ENCODE measurements at places on chromosomes 6 and 20. TPM values are rescaled to one million over a fixed set of nuclear protein-coding genes. Genes with fewer than 3 reads are reported as not detected.

DNA sequence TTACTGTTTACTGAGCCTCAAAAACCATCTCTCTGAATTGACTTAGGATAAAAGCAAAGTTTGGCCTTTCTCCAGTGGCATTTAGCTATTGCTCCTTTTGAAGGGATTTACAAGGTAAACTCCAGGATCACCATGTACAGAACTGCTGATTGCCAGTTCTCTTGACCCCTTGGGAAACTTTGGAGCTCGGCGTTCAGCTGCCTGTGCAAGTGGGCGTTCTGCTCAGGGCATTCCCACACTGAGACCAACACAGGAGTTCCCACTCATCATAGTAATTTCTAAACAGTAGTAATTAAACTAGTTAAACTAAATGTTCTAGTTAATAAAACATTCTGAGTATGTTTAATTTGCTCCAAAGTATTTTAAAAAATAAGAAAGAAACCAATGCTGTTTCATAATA is 14.9 kb downstream of the KCNQ5 start:
- peaks cover 6% of the 10 kb centered on the region for H3K36me3 ChIP-seq
- H3K4me1 ChIP-seq = no peaks in the 10 kb centered on the region
- H3K27me3 ChIP-seq = no peaks in the 10 kb centered on the region
- H3K27ac ChIP-seq = no peak overlapping the region
- DNase-seq = no peak
- no peak overlapping the region for H3K4me3 ChIP-seq

DNA sequence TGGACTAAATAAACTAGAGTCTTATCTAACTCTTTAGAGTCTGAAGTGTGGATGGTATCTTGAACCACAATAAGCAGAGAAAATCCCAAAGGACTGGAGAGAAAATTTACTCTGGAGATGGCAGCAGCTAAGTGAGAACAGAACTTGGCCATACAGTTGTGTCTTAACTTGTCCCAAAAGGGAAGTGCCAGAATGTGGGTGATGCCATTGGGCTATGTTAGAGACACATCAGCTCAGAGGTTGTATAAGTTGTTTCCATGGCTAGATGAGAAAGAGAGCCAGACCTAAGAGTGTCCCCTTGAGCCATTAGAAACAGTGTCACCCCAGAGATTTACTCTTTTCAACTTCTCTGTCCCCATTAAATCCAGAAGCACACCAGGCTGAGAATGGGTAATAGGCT is 36.2 kb downstream of the FOXO3 start:
- H3K36me3 ChIP-seq = no peaks in the 10 kb centered on the region
- no peak overlapping the region for H3K4me3 ChIP-seq
- H3K27me3 ChIP-seq = peaks cover 7% of the 10 kb centered on the region
- H3K27ac ChIP-seq = no peak overlapping the region
- peaks cover 79% of the 10 kb centered on the region for H3K4me1 ChIP-seq
- DNase-seq = no peak

DNA sequence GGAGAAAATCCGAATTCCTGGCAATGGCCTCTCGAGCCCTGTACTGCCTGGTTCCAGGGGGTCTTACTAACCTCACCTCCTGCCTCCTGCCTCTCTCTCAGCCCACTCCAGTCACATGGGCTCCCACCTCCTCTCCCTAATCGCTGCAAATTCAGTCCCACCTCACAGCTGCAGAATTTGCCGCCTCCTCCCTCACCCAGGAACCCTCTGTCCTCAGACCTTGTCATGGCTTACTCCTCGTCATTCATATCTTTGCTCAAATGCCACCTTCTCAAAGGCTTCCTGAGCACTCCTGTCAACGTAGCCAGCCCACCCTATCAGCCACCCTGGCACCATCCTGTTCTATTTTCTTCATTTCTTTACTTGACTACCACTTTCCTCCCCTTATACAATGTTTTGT is 89.0 kb downstream of the SLC2A10 start:
- no peaks in the 10 kb centered on the region for H3K4me1 ChIP-seq
- peaks cover 2% of the 10 kb centered on the region for H3K27me3 ChIP-seq
- no peaks in the 10 kb centered on the region for H3K36me3 ChIP-seq

DNA sequence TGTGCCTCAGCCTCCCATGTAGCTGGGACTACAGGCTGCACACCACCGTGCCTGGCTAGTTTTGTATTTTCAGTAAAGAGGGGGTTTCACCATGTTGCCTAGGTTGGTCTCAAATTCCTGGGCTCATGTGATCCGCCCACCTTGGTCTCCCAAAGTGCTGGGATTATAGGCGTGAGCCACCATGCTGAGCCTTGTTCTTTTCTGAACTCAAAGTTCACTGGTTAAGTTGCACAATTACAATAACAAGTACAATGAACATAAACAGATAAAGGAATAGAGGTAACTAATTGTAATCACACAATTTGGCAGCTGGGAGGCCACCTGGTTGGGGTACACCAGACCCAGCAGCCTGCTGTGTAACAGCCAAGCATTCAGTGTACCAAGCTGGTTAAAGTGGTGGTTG is 6.7 kb downstream of the NUDT3 start:
- no peak for DNase-seq
- peaks cover 20% of the 10 kb centered on the region for H3K4me1 ChIP-seq
- H3K36me3 ChIP-seq = peaks cover 3% of the 10 kb centered on the region
- no peaks in the 10 kb centered on the region for H3K27me3 ChIP-seq
- no peak overlapping the region for H3K4me3 ChIP-seq

DNA sequence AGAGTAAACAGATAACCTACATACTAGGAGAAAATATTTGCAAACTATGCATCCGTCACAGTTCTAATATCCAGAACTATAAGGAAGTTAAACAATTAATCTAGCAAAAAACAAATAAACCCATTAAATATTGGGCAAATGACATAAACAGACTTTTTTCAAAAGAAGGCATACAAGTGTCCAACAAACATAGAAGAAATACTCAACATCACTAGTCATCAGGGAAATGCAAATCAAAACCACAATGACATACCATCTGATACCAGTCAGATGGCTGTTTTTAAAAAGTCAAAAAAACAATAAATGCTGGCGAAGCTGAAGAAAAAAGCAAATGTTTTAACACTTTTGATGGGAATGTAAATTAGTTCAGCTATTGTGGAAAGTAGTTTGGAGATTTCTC is 1117.7 kb upstream of the MAP3K7 start:
- H3K4me3 ChIP-seq = no peak overlapping the region
- peaks cover 2% of the 10 kb centered on the region for H3K27me3 ChIP-seq
- H3K4me1 ChIP-seq = no peaks in the 10 kb centered on the region
- no peak for DNase-seq
- H3K36me3 ChIP-seq = no peaks in the 10 kb centered on the region

DNA sequence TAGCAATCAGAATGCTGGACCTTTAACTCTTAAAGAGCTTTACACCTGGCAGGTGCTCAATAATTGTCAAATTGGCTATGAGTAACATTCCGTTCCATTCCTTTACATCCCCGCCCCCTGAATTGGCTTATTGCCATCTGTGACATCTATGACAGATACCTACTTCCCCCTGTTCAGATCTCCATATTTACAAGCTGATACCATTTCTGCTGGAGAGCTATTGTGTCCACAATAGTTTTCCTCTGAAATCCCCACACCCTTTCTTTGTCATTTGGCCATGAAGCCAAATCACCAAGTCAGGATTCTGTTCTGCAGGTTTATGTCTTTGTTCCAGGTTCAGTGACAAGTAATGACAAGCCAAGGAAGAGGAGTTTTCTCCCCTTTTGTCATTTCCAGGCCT is 3.2 kb downstream of the CDH26 start:
- peaks cover 2% of the 10 kb centered on the region for H3K27me3 ChIP-seq
- no peak overlapping the region for H3K27ac ChIP-seq
- DNase-seq = no peak
- H3K4me1 ChIP-seq = no peaks in the 10 kb centered on the region

DNA sequence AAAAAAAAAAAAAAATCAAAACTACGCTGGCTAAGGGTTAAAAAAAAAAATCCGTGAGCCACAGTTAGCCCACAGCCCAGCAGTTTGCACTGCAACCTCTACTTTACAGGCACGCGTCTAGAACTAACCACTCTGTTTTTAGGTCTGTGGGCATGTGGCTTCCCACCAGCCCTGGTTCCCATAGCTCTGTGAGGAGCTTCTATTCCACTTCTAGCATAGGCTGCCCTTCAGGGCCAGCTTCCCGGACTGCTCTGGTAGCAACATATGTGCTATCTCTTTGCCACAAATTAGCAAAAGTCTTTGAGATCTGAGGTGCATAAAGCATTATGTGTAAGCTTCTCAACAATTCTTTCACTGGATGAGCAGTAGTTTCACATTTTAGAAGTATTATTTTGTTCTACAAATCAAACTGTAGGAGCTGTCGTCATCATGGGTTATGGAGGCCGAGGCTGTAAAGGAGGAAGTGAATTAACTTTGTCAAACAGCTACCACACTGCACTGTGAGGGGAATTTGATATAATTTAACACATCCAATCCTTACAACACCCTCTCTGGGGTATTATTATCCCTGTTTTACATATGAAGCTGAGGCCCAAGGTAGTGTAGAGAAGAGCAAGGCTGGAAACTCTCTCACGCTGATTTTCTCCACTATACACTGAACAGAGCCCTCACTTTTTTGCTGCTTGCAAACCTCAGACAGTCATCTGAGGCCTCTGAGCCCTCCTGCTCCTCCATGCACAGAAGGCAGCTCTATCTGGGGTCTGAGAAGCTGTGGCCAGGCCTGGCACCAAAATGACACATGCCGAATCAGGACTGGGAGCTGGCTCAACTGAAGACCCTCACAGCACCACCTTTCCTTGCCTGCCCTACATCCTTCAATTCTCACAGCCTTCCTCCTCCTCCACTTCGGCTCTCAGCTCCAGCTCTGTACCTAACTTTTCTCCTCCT is 35.4 kb downstream of the MAN1A1 start:
- H3K36me3 ChIP-seq = peaks cover 2% of the 10 kb centered on the region
- peaks cover 98% of the 10 kb centered on the region for H3K4me1 ChIP-seq
- peak overlapping the region; percentile 87 for H3K4me3 ChIP-seq
- peak; percentile 86 for DNase-seq
- H3K27ac ChIP-seq = peak overlapping the region; percentile 95

DNA sequence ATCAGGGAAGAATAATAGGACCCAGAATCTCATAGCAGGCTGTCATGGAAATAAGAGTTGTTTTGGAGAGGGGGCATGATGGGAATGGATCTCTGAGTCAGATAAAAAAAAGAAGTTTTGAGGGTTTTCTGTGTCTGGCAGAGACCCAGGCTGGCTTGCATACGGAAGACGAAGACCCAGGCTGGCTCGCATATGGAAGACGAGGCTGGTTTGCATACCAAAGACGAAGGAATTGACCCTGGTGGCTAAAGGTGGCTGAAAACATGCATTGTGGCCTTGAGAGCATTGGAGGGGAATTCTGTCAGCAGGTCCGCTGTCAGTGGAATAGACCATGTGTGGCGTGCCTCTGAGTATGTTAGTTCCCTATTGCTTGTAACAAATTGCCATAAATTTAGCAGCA is 335.1 kb downstream of the BTBD3 start:
- H3K4me1 ChIP-seq = no peaks in the 10 kb centered on the region
- no peak overlapping the region for H3K4me3 ChIP-seq
- H3K27me3 ChIP-seq = no peaks in the 10 kb centered on the region
- no peaks in the 10 kb centered on the region for H3K36me3 ChIP-seq
- DNase-seq = no peak

DNA sequence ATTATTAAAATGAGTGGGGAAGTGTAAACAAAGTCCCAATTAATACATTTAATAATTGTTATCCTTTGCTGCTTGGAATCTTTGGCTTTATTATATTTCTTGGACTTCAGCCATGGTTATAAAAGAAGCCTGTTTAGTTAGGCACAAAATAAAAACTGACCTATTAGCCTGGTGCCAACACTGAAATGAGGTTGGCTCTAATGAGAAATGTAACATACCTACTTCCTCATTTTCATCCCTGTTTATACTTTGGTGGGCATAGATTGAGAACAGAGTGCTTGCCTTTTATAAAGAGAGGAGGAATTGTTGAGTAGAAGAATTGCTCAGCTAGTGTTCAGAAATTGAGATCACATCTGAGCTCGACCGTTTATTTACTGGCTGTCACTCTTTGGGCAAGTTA is 471.3 kb downstream of the UTRN start:
- peaks cover 6% of the 10 kb centered on the region for H3K4me1 ChIP-seq
- H3K36me3 ChIP-seq = peaks cover 16% of the 10 kb centered on the region

Gene PRL
- not detected for polyA plus RNA-seq

Gene EPPIN
- not detected for polyA plus RNA-seq

Gene CALHM4
- not detected for polyA plus RNA-seq

Measured in immature natural killer cell (primary cell).